Mesothelial cell of epicardium (in vitro differentiated cells): ENCODE measurements at places on chromosomes 5 and 9.

DNA sequence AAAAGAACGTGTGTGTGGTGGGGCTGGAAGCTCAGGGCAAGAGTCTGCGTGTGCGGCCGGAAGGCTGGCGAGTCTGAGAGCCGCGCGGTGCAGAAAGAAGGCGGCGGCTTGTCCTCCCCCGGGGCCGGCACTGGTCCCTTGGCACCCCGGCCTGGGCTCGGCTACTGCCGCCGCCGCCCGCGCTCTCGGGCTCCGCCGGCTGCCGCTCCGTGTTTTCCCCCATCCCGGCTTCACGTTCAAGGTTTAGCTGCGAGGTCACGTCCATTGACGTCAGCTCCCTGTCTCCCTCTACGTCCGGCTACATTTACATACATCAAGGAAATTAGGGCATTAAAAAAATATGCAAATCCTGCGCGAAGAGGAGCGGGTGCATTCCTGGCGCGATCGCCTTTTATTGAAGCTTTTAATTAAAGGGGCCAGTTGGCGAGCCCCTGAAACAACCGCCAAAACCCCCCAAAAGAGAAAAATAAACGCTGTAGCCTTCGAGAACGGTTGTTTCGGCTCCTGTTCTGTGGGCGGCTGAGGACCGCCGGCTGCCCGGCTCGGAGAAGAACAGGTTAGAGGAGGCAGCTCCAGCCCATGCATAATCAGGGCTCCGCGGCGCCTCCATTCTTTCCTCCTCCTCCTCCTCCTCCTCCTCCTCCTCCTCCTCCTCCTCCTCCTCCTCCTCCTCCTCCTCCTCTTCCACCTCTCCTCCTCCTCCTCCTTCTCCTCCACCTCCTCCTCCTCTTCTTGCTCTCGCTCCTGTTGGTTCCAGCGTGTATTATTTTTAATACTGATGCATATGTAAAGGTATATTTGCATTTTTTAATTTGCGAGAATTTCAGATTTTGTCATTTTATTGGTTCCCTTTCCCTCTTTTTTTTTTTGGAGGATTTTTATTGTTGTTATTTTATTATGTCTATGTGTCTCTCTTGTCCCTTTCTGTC is 207.0 kb downstream of the MEF2C start:
- peak; percentile 54 for DNase-seq
- H3K27me3 ChIP-seq, result peaks cover 97% of the 10 kb centered on the region
- peaks cover 18% of the 10 kb centered on the region for H3K4me1 ChIP-seq
- H3K4me3 ChIP-seq, result peak overlapping the region; percentile 61
- H3K36me3 ChIP-seq, result no peaks in the 10 kb centered on the region

DNA sequence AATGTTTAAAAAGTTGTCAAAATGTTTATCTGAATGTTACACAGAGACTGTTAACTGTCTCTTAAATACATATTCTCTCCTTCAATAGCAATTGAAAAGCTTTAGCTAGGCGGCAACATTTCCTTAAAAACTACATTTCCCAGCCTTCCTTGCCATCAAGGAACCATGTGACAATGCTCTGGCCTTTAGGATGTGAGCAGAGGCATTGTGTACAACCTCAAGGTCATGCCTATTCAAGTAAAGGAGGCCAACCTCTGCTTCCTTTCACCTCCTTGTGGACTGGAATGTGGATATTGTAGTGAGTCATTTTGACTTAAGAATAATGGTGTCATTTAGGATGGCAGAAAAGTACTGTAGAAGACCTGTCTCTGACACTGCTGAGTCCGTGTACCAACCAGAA is 23.7 kb upstream of the MROH2B start:
- H3K27ac ChIP-seq, result no peak overlapping the region
- no peak overlapping the region for H3K4me3 ChIP-seq
- no peaks in the 10 kb centered on the region for H3K27me3 ChIP-seq
- H3K36me3 ChIP-seq, result no peaks in the 10 kb centered on the region

GRCh38 chr5:131281133-131281867 is 17.4 kb downstream of the CDC42SE2 start:
- peak overlapping the region; percentile 70 for H3K27ac ChIP-seq
- H3K27me3 ChIP-seq, result no peaks in the 10 kb centered on the region
- H3K4me3 ChIP-seq, result no peak overlapping the region
- DNase-seq, result no peak
- no peaks in the 10 kb centered on the region for H3K36me3 ChIP-seq
- H3K4me1 ChIP-seq, result peaks cover 31% of the 10 kb centered on the region

- H3K27ac ChIP-seq, result no peak overlapping the region
- H3K36me3 ChIP-seq, result no peaks in the 10 kb centered on the region
- DNase-seq, result no peak
- H3K4me3 ChIP-seq, result no peak overlapping the region
- peaks cover 49% of the 10 kb centered on the region for H3K4me1 ChIP-seq
- no peaks in the 10 kb centered on the region for H3K27me3 ChIP-seq
Measured at GRCh38 chr5:93721071-93721470, 20.3 kb downstream of the POU5F2 start.

GRCh38 chr5:124906339-124907097 is 160.1 kb upstream of the ZNF608 start:
- no peaks in the 10 kb centered on the region for H3K36me3 ChIP-seq
- no peaks in the 10 kb centered on the region for H3K27me3 ChIP-seq
- H3K4me3 ChIP-seq, result no peak overlapping the region

- H3K4me1 ChIP-seq, result peaks cover 24% of the 10 kb centered on the region
- H3K27me3 ChIP-seq, result no peaks in the 10 kb centered on the region
- DNase-seq, result no peak
- H3K36me3 ChIP-seq, result peaks cover 7% of the 10 kb centered on the region
Measured at GRCh38 chr5:64766941-64767340, 1.6 kb downstream of the SREK1IP1 start.

GRCh38 chr9:129845373-129845772 is 10.1 kb downstream of the USP20 start:
- H3K4me3 ChIP-seq, result no peak overlapping the region
- no peak for DNase-seq
- no peaks in the 10 kb centered on the region for H3K27me3 ChIP-seq
- H3K4me1 ChIP-seq, result peaks cover 9% of the 10 kb centered on the region
- peak overlapping the region; percentile 78 for H3K27ac ChIP-seq
- H3K36me3 ChIP-seq, result peaks cover 5% of the 10 kb centered on the region

DNA sequence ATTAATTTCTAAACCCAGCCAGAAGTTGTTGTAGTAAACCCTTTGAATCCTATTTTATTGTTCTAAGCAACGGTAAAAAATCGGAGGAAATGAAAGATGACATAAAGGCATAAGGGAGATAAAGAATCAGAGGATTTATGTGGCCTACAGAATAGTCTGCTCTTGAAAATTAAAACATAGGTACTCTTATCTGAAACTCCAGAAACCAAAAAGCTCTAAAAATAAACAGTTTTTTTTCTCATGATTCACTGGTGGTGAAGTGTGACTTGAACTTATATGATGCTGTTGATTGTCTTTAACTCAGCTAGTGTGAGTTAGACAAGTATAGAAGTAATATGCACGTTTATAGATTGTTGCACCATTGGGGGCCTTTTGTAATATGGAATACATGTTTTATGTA is 80.3 kb downstream of the HSD17B4 start:
- H3K27me3 ChIP-seq, result no peaks in the 10 kb centered on the region
- no peak for DNase-seq
- no peaks in the 10 kb centered on the region for H3K4me1 ChIP-seq
- no peak overlapping the region for H3K4me3 ChIP-seq
- H3K36me3 ChIP-seq, result peaks cover 20% of the 10 kb centered on the region

- H3K27me3 ChIP-seq, result no peaks in the 10 kb centered on the region
- H3K4me3 ChIP-seq, result no peak overlapping the region
- H3K4me1 ChIP-seq, result peaks cover 13% of the 10 kb centered on the region
- H3K27ac ChIP-seq, result peak overlapping the region; percentile 34
- no peak for DNase-seq
Measured at GRCh38 chr5:108084105-108084504, 297.8 kb downstream of the FBXL17 start.

DNA sequence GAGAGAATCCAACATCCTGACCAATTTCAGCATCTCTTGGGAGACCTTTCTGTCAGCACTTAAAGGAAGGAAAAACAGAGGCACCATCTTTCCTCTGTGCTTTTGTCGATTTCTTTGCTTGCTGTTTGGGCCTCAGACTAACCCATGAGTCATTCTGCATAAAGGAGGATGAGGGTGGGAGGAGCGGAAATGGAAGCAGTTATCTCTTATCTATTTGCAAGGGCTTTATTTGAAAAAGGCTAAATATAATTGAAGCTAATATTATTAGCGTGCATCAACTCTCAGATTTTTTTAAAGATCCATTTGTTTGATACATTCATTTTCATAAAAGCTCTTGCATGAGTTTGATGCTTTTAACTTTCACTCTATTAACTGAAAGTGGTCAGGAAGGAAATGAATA is 72.9 kb downstream of the ZNF622 start:
- no peaks in the 10 kb centered on the region for H3K36me3 ChIP-seq
- no peak overlapping the region for H3K4me3 ChIP-seq
- peaks cover 4% of the 10 kb centered on the region for H3K27me3 ChIP-seq

GRCh38 chr5:61245936-61246335 is 83.7 kb upstream of the SMIM15 start:
- peaks cover 7% of the 10 kb centered on the region for H3K36me3 ChIP-seq
- H3K27ac ChIP-seq, result peak overlapping the region; percentile 87
- H3K27me3 ChIP-seq, result no peaks in the 10 kb centered on the region
- peaks cover 16% of the 10 kb centered on the region for H3K4me1 ChIP-seq
- no peak for DNase-seq

GRCh38 chr5:126865299-126865698 is 88.4 kb downstream of the LMNB1 start:
- peaks cover 16% of the 10 kb centered on the region for H3K4me1 ChIP-seq
- H3K27ac ChIP-seq, result no peak overlapping the region
- no peak overlapping the region for H3K4me3 ChIP-seq
- peaks cover 13% of the 10 kb centered on the region for H3K27me3 ChIP-seq
- H3K36me3 ChIP-seq, result no peaks in the 10 kb centered on the region

- no peak overlapping the region for H3K4me3 ChIP-seq
- DNase-seq, result no peak
- H3K27ac ChIP-seq, result no peak overlapping the region
Measured at GRCh38 chr5:179478624-179479023, 71.7 kb upstream of the RUFY1 start.

DNA sequence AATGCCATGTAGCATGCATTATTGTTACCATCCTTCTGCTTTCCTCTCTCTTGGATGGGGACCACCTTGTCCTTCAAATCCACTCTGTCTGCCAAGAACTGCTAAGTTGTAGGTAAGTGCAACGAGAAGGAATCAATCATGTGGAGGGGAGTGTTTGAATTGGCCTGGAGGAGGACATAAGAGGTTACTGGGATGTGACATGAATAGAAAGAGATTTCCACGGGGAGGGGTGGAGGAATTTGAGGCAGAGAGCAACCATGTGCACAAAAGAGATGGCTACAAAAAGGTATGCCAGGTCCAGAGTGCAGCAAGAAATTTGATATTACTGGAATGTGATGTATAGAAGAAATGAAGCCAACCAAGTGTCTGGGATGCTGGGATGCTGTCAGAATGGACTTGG is 648.9 kb upstream of the KLF4 start:
- H3K27ac ChIP-seq, result no peak overlapping the region
- no peaks in the 10 kb centered on the region for H3K36me3 ChIP-seq
- no peak overlapping the region for H3K4me3 ChIP-seq
- DNase-seq, result no peak

- no peaks in the 10 kb centered on the region for H3K27me3 ChIP-seq
- no peak overlapping the region for H3K4me3 ChIP-seq
- H3K27ac ChIP-seq, result no peak overlapping the region
- no peaks in the 10 kb centered on the region for H3K36me3 ChIP-seq
Measured at GRCh38 chr5:40486437-40487275, 193.1 kb upstream of the PTGER4 start.

DNA sequence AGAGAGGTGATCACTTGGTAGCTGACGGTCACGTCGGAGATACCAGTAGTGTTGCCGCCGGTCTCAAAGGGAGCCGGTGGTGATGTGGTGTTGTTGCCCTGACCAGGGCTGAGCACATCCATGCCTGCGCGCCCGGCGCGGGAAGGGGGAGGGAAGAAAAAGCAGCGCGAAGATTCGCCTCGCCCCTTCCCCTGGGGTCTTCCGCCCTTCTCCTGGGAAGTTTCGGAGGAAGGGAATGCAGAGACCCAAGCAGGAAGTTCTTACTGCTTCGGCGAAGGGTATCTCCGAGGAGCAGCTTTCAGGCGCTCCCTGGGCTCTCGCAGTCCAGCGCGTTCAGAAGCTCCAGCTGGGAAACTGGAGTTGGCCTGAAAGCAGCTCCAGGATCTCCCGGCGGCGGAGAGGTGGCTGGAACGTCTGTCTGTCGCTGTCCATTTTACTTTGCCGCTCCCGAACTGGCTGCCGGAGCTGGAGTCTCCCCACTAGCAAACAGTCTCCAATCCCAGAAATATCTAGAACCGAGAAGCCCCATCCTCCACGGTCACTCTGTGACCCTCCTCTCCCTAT is 565 bp downstream of the HTR1A start:
- peaks cover 16% of the 10 kb centered on the region for H3K4me1 ChIP-seq
- H3K4me3 ChIP-seq, result no peak overlapping the region
- peak; percentile 41 for DNase-seq
- no peak overlapping the region for H3K27ac ChIP-seq
- no peaks in the 10 kb centered on the region for H3K36me3 ChIP-seq

GRCh38 chr5:40682154-40683017 is 2.7 kb downstream of the PTGER4 start:
- peak overlapping the region; percentile 75 for H3K4me3 ChIP-seq
- peak overlapping the region; percentile 55 for H3K27ac ChIP-seq
- DNase-seq, result no peak
- peaks cover 17% of the 10 kb centered on the region for H3K27me3 ChIP-seq
- peaks cover 10% of the 10 kb centered on the region for H3K36me3 ChIP-seq

- no peak for DNase-seq
- no peak overlapping the region for H3K27ac ChIP-seq
- peaks cover 4% of the 10 kb centered on the region for H3K27me3 ChIP-seq
- no peaks in the 10 kb centered on the region for H3K36me3 ChIP-seq
Measured at GRCh38 chr9:70883963-70884793, 237.2 kb downstream of the TRPM3 start.

DNA sequence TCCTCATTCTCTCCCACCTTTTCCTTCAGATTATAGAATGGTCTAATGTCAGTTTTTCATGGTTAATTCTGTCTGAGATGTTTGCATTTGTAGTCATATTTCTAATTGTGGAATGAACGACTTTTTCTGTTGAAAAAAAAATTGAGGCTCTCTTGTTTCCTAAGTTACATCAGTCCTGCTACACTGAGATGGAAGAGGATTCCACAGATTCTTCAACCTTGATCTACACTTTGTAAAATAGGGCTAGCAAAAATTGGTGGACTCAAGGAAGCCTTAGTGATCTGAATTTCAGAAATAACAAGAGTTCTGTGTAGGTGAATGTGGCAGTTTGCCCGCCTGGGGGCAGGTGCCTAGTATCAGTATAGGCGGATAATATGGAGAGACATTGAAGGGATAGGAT is 51.9 kb downstream of the ERBIN start:
- peaks cover 4% of the 10 kb centered on the region for H3K4me1 ChIP-seq
- no peaks in the 10 kb centered on the region for H3K27me3 ChIP-seq
- H3K27ac ChIP-seq, result no peak overlapping the region
- no peak for DNase-seq

GRCh38 chr5:8366266-8366665 is 497.3 kb downstream of the MTRR start:
- no peaks in the 10 kb centered on the region for H3K36me3 ChIP-seq
- no peaks in the 10 kb centered on the region for H3K27me3 ChIP-seq
- H3K27ac ChIP-seq, result no peak overlapping the region
- no peak overlapping the region for H3K4me3 ChIP-seq
